ENCODE measurements at places on chromosomes 2 and 18. TPM values are rescaled to one million over a fixed set of nuclear protein-coding genes. Genes with fewer than 3 reads are reported as not detected.

CYS1 gene
- 83.0 TPM for polyA plus RNA-seq

CFAP65 gene
- polyA plus RNA-seq, result 0.28 TPM

EML6 gene
- 20.4 TPM for polyA plus RNA-seq

NEU4 gene
- polyA plus RNA-seq, result 1.2 TPM

SIX3 gene
- not detected for polyA plus RNA-seq

CNRIP1 gene
- 21.5 TPM for polyA plus RNA-seq

MARCHF4 gene
- polyA plus RNA-seq, result 0.08 TPM

IL36RN gene
- polyA plus RNA-seq, result 0.07 TPM

PCARE gene
- polyA plus RNA-seq, result 0.43 TPM

SPP2 gene
- polyA plus RNA-seq, result not detected

LIMS4 gene
- 2.1 TPM for polyA plus RNA-seq

SEPTIN10 gene
- 128 TPM for polyA plus RNA-seq

DSC2 gene
- 48.3 TPM for polyA plus RNA-seq

NYAP2 gene
- polyA plus RNA-seq, result 0.17 TPM

SLC8A1 gene
- 73.0 TPM for polyA plus RNA-seq

DPP4 gene
- 168 TPM for polyA plus RNA-seq

ABCG5 gene
- 0.63 TPM for polyA plus RNA-seq

CDH2 gene
- polyA plus RNA-seq, result 109 TPM

ASPRV1 gene
- polyA plus RNA-seq, result 4.7 TPM

KCMF1 gene
- 56.8 TPM for polyA plus RNA-seq

ANKRD62 gene
- 0.10 TPM for polyA plus RNA-seq

UGT1A4 gene
- polyA plus RNA-seq, result not detected

INHA gene
- 2.0 TPM for polyA plus RNA-seq

SP140 gene
- 1.3 TPM for polyA plus RNA-seq

MFSD2B gene
- 2.4 TPM for polyA plus RNA-seq

EDAR gene
- polyA plus RNA-seq, result 3.1 TPM

MATN3 gene
- 3.7 TPM for polyA plus RNA-seq

CFC1 gene
- polyA plus RNA-seq, result not detected

BOLL gene
- polyA plus RNA-seq, result 0.22 TPM

CAPN14 gene
- polyA plus RNA-seq, result 0.13 TPM

All from left kidney (tissue), 8 donors.